Endothelial cell of umbilical vein (primary cell): ENCODE measurements at places on chromosomes 6 and 20.

DNA sequence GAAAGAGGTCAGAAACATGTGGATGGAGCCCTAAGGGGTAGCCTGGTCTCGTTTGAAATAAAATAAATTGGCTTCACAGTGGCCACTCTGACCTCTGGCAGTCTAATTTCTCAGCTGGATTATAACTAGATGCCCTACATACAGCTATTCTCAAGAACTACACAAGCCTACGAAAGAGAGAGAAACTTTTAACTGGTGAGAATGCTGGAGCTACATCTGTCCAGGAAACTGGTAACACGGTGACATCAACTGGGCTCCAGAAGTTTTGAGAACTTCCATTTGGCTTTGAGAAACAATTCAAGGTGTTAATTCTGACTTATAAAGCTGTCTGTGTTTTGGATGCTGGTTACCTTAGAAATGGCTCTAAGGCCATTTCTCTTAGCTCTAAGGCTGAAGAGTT, 187.3 kb upstream of the TENT5A start:
- no peak for DNase-seq

GRCh38 chr6:43683708-43684455, 3.7 kb downstream of the MRPS18A start:
- DNase-seq, result no peak

- DNase-seq, result no peak
Observed at GRCh38 chr20:63843778-63844177, 12.7 kb upstream of the ZBTB46 start.

- DNase-seq, result no peak
Observed at GRCh38 chr6:170096803-170097504, 193.9 kb downstream of the DLL1 start.

GRCh38 chr6:47165918-47166317, 123.8 kb upstream of the ADGRF1 start:
- no peak for DNase-seq

- no peak for DNase-seq
Observed at GRCh38 chr20:59661621-59662020, 57.3 kb downstream of the PHACTR3 start.

GRCh38 chr6:41021832-41022231, 17.2 kb downstream of the UNC5CL start:
- DNase-seq, result peak; percentile 37

DNA sequence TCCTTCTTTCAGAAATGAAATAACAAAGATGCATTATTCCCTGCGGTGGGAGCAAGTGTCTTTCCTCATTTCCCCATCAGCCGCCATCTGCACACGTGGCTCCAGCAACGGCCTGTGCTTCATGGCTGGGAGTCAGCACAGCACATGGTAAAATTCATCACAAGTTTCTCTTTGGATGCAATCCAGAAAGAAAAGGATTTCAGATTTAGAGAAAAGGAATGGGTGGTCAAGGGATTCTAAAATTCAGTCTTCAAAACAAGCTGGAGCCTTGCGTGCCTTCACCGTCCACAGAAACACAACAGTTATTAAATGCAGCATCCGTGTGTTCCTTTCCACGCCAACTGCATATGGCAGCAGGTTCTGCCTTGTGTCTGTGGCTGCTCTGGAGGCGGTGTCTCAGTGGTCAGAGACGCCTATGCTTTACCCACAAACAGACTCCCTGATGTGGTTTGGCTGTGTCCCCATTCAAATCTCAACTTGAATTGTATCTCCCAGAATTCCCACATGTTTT, 107.6 kb downstream of the THBS2 start:
- no peak for DNase-seq

DNA sequence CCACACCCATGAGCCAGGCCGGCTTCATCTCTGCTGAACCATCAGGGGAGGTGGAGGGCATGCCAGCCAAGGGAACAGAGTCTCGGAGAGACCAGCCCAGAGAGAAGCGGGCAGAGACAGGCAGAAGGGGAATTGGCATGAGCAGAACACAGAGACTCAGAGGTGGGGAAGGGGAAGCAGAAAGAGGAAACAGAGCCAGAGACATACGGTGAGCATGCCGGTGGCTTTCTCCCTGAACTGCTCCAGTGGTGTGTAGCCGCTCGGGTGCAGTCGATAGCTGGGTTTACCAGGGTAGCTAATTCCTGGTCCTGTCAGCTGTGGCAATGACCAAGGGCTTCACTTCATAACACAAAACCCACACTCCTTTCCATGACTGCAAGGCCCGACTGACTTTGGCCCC, 83.6 kb upstream of the CCDC167 start:
- DNase-seq, result no peak

- DNase-seq, result no peak
Observed at GRCh38 chr20:19376451-19377229, 164.2 kb downstream of the SLC24A3 start.

- no peak for DNase-seq
Observed at GRCh38 chr6:24330137-24330732, 27.6 kb downstream of the DCDC2 start.

- DNase-seq, result no peak
Observed at GRCh38 chr6:12174878-12175277, 115.3 kb upstream of the EDN1 start.

GRCh38 chr6:125301435-125302391, at the start of gene HDDC2:
TSS of gene HDDC2 (minus strand) at chr6:125301967. CDS start at chr6:125301932, 35 bp downstream.
- peak; percentile 78 for DNase-seq

DNA sequence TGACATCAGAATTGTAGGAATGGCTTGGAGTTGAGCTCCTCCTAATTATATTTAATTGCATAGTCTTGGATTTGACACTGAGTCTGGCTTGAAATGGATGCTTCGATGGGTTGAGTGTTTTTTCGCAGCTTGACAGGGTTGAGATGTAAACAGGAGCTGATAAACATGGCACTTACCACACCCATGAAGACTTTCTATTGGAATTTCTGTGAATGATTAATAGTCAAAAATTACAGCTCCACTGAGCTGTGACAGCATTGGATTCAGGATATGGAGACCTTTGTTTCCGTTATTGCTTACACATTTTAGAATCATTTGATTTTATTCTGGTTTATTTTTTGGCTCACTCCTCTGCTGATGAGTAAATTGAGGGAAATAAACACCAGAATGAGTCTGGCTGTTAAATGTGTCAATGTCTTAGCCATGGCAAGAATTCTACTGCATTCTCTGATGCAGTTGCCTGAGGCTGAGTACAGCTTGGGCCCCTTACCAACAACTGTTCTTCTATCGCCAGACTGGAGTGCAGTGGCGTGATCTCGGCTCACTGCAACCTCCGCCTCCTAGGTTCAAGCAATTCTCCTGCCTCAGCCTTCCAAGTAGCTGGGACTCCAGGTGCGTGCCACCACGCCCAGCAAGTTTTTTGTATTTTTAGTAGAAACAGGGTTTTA, 128.1 kb upstream of the DOK5 start:
- DNase-seq, result no peak

DNA sequence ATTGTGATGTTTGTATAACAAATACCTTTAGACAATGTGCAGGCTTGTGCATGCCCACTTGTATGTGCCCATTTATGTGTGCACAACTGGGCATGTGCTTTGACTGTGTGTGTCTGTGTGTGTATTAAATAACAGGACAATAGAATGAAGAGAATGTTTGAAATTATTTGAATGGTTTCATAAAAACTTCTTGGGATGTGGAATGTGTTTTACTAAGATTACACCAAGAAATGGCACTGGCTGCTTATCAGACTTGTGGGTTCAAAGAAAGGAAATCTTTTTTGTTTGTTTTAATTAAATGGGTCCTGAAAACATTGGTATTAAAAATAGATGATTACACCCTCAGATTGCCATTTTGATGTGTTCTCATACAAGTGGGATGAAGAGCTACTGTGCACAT, 191.6 kb upstream of the CCN2 start:
- no peak for DNase-seq

DNA sequence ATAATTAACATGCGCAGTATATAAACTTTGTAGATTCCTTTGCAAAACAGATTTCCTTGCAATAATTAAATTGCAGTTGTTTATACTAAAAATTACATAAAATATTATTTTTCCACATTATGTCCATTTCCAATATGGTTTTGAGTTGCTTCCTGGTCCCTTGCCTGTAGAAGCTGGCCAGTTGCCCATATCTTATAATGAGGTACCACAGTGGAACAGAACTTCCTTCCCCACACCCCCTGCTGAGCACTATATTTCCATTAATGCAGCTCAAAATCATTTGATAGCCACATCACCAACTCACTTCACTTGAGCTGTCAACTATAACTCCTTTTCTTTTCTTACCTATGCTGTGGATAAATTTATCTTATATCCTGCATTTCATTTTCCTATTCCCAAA, 194.6 kb downstream of the DST start:
- peak; percentile 8 for DNase-seq

DNA sequence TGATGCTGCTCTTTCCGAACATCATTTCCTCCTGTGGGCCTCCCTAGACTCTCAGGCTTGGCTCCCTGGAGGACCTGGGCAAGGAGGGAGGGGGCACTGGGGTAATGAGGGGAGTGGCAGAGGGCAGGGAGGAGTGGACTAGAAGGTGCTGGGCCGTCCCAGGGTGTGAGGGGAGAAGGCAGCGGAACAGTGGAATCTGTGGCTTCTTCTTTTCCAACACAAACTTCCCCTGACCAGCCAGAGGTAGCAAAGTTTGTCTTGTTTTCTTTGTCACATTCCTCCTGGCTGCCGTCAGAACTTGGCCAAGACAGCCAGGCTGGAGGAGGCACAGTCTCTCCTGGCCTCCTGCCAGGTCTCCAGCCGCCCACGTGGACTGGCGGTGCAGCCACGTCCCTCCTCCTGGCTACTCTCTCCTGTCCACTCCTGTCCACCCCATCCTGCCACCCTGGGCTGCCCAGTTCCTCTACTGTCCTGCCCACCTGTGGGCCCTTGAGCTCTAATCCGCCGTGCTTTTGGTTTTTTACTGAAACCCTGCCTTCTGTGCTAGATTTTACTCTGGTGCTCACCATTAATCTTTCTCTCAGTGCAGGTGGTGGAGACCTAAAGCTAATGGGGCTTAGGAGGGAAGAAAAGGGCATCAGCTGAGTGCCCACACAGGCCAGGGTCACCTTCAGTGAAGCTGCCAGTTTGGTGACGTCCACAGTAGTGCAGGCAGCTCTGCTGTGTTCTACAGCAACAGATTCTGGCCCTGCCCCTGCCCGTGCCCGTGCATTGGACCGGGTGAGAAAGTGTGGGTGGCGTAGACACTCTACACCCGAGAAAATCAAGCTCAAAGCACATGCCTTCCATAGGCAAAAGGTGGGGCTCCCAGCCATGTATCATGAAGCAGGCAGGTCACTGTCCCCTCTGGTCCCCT, 2.8 kb upstream of the CDSN start:
- DNase-seq, result peak; percentile 91

- peak; percentile 84 for DNase-seq
Observed at GRCh38 chr6:111709615-111710398, 104.1 kb upstream of the TRAF3IP2 start.

- no peak for DNase-seq
Observed at GRCh38 chr6:98838032-98838431, 3.7 kb downstream of the POU3F2 start.

DNA sequence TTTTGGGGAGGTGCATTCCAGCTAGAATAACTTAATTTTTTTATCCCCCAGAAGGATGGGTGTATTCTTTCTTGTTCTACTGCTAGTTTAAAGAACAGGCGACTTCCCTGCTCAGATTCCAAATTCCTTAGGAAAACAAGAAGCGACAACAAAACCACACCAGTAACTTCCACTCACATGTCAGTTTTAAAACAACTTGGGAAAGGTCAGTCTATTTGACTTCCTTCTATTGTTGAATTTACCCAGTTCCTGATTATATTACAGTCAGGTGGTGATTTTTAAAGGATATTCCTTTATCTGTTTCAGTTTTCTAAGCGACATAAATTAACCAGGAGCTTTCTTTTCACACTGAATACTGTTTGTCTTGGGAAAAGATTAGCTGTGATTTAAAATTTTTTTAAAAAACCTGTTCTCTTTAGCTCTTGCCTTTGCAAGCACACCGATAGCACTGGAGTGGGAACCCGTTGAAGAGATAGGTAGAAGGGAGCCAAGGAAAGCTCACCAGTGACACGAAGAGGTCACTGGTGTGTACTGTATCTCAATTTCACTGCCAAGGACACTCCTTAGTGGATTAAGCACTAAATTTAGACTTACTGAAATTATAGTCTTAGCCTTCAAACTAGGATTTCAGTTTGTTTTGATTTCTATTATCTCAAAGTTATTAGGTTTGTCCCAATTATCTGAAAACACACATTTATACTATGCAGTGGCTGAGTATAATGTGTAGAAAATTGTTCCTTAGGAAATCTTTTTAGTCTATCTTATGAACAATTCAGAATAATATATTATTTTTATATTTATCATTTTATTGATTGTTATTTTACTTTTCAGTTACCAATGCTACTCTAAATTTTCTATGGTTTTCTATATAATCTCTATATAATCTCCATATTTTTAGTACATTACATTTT, 22.3 kb downstream of the MARCKS start:
- peak; percentile 91 for DNase-seq

DNA sequence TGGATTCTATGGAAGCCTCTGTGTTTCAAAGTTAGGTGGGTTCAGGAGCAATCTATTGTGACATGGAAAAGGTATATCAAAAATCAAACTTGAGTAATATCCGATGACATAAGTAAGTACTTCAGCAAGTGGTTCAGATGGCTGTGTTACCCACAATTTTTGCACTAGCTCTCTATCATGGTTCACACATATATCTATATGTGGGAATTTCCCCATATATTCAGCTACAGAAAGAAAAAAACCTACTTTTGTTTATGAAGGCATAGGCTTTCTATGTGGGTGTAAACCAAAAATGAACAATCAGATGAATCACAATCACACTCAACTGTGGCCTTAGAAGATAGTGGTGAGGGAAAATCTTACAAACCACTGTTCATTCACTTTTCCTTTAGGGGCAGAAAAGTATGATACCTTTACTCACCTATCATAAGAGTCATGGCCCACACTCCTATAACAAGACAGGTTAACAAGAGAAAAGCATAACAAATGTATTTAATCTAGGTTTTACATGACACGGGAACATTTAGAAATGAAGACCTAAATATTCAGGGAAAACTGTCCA, 449.6 kb upstream of the HTR1E start:
- DNase-seq, result no peak
